WTC11 (cell line): ENCODE measurements at places on chromosomes 1 and 21. TPM values are rescaled to one million over a fixed set of nuclear protein-coding genes. Genes with fewer than 3 reads are reported as not detected.

GRCh38 chr1:2594001-2594640 is 7.5 kb downstream of the PRXL2B start:
- peak; percentile 8 for DNase-seq
- peaks cover 6% of the 10 kb centered on the region for H3K27me3 ChIP-seq
- no peak overlapping the region for H3K27ac ChIP-seq
- H3K36me3 ChIP-seq = peaks cover 15% of the 10 kb centered on the region
- H3K4me1 ChIP-seq = no peaks in the 10 kb centered on the region

The NKAIN1 gene
- 34.0 to 36.8 TPM (median 35.3 TPM) in 3 replicates for total RNA-seq

DNA sequence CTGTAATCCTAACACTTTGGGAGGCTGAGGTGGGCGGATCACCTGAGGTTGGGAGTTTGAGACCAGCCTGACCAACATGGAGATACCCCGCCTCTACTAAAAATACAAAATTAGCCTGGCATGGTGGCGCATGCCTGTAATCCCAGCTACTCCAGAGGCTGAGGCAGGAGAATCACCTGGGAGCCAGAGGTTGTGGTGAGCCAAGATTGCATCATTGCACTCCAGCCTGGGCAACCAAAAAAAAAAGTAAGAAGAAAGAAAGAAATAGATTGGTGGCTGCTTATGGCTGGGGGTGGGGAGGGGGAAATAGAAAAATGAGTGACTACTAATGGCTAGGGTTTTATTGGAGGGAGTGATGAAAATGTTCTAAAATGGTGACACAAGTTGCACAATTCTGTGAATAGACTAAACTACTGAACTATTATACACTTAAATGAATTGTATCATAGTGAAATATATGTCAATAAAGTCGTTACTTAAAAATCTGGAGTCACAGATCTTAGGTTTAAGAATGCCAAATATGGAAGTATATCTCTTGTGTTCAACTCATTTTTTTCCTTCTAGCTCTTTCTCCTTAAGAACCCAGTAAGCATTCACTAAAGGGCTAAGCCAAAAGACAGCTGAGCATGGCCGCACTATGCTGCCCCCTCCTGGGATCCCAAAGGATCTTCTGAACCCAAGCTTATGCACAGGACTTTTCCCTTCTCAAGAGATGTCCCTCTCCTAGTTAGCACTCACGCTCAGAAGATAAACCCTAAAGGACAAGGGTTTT is 3.2 kb upstream of the NPL start:
- peaks cover 48% of the 10 kb centered on the region for H3K27me3 ChIP-seq
- DNase-seq = peak; percentile 76
- H3K27ac ChIP-seq = no peak overlapping the region
- no peaks in the 10 kb centered on the region for H3K36me3 ChIP-seq
- H3K4me1 ChIP-seq = peaks cover 27% of the 10 kb centered on the region

The TMEM82 gene
- 0.48 to 1.4 TPM (median 0.94 TPM) in 3 replicates for total RNA-seq

DNA sequence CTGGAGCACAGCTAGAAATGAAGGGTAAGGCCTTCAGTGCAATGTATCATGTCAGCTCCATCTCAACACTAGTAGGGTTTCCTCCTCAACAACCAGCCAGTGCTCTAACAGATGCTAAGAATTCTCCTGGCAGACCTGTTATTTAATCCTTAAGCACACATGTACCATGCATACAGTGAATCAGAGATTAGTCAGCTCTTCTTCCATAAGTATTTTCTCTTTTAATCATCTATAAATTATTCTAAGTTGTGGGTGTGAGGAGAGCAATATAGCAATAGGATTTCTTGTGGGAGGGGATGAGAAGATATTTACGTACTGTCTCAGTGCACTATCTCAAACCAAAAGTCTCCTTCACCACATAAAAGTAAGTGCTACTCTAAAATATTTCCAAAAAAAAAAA is 95.3 kb downstream of the COP1 start:
- H3K4me3 ChIP-seq = no peak overlapping the region
- no peaks in the 10 kb centered on the region for H3K27me3 ChIP-seq
- peaks cover 20% of the 10 kb centered on the region for H3K36me3 ChIP-seq
- no peak overlapping the region for H3K27ac ChIP-seq
- no peaks in the 10 kb centered on the region for H3K4me1 ChIP-seq

GRCh38 chr1:171222936-171223335 is 25.4 kb upstream of the FMO1 start:
- no peak for DNase-seq
- peak overlapping the region; percentile 22; the same call in 1 of the 2 replicates for H3K4me3 ChIP-seq
- H3K27me3 ChIP-seq = no peaks in the 10 kb centered on the region; the same call in 1 of the 2 replicates
- H3K4me1 ChIP-seq = peaks cover 62% of the 10 kb centered on the region

- DNase-seq = no peak
- no peaks in the 10 kb centered on the region; the same call in 1 of the 2 replicates for H3K27me3 ChIP-seq
- no peak overlapping the region; the same call in 1 of the 2 replicates for H3K27ac ChIP-seq
- no peak overlapping the region for H3K4me3 ChIP-seq
- peaks cover 22% of the 10 kb centered on the region for H3K4me1 ChIP-seq
Measured at GRCh38 chr1:229107972-229108371, 162.9 kb upstream of the RAB4A start.

DNA sequence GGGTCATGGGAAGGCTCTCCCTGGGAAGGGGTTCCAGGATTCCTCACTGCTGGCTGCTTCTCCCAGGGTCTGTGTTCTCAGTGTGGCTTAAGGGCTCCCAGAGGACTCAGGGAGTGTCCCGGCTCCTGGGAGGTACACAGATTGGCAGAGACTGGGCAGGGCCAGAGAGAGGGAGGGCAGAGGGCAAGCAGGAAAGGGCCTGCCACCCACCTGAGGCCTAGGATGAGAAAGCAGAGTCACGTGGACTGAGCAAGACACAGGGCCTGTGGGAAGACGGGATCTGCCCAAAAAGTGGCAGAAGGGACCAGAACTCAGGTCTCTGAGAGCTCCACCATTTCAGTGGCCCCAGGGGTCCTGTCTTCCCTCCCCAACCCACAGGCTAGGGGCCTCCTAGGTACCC is 871 bp downstream of the SLFNL1 start:
- peaks cover 12% of the 10 kb centered on the region for H3K36me3 ChIP-seq
- peaks cover 12% of the 10 kb centered on the region for H3K4me1 ChIP-seq
- no peak for DNase-seq
- H3K4me3 ChIP-seq = no peak overlapping the region

- H3K4me1 ChIP-seq = peaks cover 16% of the 10 kb centered on the region
- DNase-seq = no peak
- peaks cover 19% of the 10 kb centered on the region for H3K27me3 ChIP-seq
- H3K27ac ChIP-seq = no peak overlapping the region
- H3K36me3 ChIP-seq = no peaks in the 10 kb centered on the region
Measured at GRCh38 chr1:46725736-46726108, 6.8 kb upstream of the EFCAB14 start.

DNA sequence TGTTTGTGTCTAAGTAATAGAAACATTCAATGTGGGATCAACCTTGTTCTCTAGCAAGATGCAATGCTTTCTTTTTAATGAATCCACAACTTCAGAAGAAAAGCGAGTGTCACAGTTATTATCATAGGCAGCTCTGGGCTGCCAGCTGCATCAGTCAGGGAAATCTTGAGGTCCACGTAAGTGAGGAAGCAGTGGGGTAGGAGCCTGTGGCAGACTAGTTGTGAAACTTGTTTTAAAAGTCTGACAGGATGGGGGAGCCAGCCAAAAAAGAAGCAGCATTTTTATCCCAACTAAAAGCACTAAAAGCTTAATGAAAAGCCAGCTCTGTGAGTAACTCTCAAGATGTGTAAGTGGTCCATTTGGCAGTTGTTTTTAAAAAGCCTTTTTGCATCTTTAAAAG is 113.1 kb downstream of the ZNF326 start:
- H3K27ac ChIP-seq = no peak overlapping the region
- H3K4me3 ChIP-seq = no peak overlapping the region
- H3K27me3 ChIP-seq = no peaks in the 10 kb centered on the region

GRCh38 chr1:29508458-29509107 is 272.3 kb downstream of the PTPRU start:
- no peaks in the 10 kb centered on the region; the same call in 1 of the 2 replicates for H3K27me3 ChIP-seq
- no peak for DNase-seq
- H3K36me3 ChIP-seq = no peaks in the 10 kb centered on the region; the same call in 1 of the 2 replicates
- H3K4me3 ChIP-seq = no peak overlapping the region

DNA sequence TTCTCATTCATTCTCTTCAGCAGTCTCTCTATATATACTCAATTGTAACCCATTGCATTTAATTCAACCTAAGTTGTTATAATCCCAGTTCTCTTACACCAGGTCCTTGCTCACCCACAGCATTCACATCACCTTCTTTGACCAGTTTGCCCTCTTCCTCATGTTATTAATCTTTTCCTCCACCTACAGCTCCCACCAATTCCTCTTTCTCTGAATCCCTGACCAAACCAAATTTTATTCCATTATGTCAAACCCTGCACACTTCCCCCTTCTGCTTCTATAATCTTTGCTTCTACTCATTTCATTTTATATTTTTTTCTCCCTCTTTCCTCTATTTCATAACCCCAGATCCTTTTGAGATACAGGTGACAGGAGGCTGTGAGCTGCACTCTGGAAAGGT is 1.4 kb downstream of the CD1A start:
- H3K27ac ChIP-seq = no peak overlapping the region
- H3K36me3 ChIP-seq = no peaks in the 10 kb centered on the region
- no peaks in the 10 kb centered on the region for H3K4me1 ChIP-seq
- no peaks in the 10 kb centered on the region; the same call in 1 of the 2 replicates for H3K27me3 ChIP-seq
- no peak overlapping the region for H3K4me3 ChIP-seq

The KCNC4 gene
- 19.9 to 21.9 TPM (median 21.9 TPM) in 3 replicates for total RNA-seq

The DVL1 gene
- 74.1 to 91.4 TPM (median 77.3 TPM) in 3 replicates for total RNA-seq

The SH2D1B gene
- total RNA-seq = not detected in 3 replicates

The FH gene
- total RNA-seq = 77.4 to 83.9 TPM (median 80.8 TPM) in 3 replicates

DNA sequence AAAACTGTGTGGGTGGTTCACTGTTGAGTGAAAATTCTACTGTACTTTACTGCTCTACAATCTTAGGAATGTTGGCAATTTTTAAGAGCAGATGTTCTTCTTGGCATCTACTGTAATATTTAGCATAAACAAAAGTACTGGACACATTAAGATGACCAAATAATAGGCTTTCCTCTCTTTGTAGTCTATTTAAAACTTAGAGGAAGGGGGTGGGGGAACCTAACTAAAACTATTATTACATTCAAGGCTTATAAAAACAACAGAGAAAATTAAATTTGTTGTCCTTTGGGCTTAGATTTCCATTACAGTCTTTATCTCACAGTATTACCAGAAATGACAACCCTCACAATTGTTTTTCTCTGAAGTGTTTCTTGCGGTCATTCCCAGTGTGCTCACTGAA is 181.2 kb downstream of the PLPPR4 start:
- H3K4me1 ChIP-seq = no peaks in the 10 kb centered on the region
- no peak overlapping the region for H3K27ac ChIP-seq
- H3K36me3 ChIP-seq = no peaks in the 10 kb centered on the region
- H3K4me3 ChIP-seq = no peak overlapping the region

The CFAP107 gene
- not detected in 3 replicates for total RNA-seq

- no peaks in the 10 kb centered on the region for H3K27me3 ChIP-seq
- peaks cover 60% of the 10 kb centered on the region for H3K4me1 ChIP-seq
- no peak for DNase-seq
- H3K36me3 ChIP-seq = peaks cover 12% of the 10 kb centered on the region
Measured at GRCh38 chr1:230170153-230170547, 103.1 kb downstream of the GALNT2 start.

- no peaks in the 10 kb centered on the region for H3K36me3 ChIP-seq
- H3K27ac ChIP-seq = peak overlapping the region; percentile 29
Measured at GRCh38 chr1:216502528-216503162, 79.4 kb upstream of the USH2A start.

- peaks cover 23% of the 10 kb centered on the region for H3K4me1 ChIP-seq
- no peak overlapping the region for H3K27ac ChIP-seq
- H3K4me3 ChIP-seq = no peak overlapping the region
- H3K27me3 ChIP-seq = no peaks in the 10 kb centered on the region
Measured at GRCh38 chr1:156527584-156527983, 27.0 kb upstream of the MEF2D start.

GRCh38 chr1:201468844-201469644 is at the start of gene PHLDA3:
TSS of gene PHLDA3 (minus strand) at chr1:201469188. CDS start at chr1:201468786, 402 bp downstream.
- H3K36me3 ChIP-seq = peaks cover 23% of the 10 kb centered on the region
- peaks cover 30% of the 10 kb centered on the region for H3K4me1 ChIP-seq
- H3K27me3 ChIP-seq = peaks cover 40% of the 10 kb centered on the region
- peak; percentile 85 for DNase-seq
- no peak within 1 kb of the TSS; the same call in 1 of the 2 replicates for H3K27ac ChIP-seq

The LAX1 gene
- total RNA-seq = not detected in 3 replicates

DNA sequence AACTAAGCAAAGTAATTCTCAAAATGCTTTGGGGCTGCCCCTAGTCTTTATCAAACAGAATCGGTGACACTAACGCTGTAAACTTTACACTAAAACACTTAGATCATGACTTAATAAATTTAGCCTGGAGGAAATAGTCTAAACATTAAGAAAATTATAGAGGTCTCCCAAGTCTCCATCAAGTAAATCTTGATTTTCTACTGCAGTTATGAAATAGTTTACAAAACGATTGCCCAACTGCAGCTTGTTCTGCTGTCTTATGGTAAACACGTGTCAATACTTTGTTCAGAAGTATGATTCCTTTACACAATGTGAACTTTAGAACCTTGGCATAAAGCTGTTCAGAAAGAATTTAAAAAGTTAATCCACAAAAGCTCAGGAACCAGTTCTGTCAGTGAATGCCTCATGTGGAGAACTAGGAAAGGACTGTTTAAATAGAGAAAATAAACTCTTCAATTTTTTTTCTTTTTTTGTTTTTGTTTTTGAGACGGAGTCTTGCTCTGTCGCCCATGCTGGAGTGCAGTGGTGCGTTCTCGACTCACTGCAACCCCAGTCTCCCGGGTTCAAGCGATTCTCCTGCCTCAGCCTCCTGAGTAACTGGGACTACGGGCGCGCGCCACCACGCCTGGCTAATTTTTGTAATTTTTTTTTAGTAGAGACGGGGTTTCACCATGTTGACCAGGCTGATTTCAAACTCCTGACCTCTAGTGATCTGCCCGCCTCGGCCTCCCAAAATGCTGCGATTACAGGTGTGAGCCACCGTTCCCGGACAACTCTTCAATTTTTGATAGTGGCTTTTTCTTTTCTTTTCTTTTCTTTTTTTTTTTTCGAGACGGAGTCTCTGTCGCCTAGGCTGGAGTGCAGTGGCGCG is 1.6 kb downstream of the DDI2 start:
- peak overlapping the region; percentile 95 for H3K4me3 ChIP-seq
- peak overlapping the region; percentile 84 for H3K27ac ChIP-seq
- DNase-seq = no peak
- no peaks in the 10 kb centered on the region for H3K27me3 ChIP-seq
- peaks cover 33% of the 10 kb centered on the region for H3K4me1 ChIP-seq
- no peaks in the 10 kb centered on the region for H3K36me3 ChIP-seq

The MIXL1 gene
- total RNA-seq = 5.1 to 6.4 TPM (median 5.6 TPM) in 3 replicates

- no peaks in the 10 kb centered on the region for H3K27me3 ChIP-seq
- H3K36me3 ChIP-seq = no peaks in the 10 kb centered on the region
- H3K4me1 ChIP-seq = peaks cover 46% of the 10 kb centered on the region
- peak overlapping the region; percentile 85 for H3K27ac ChIP-seq
- H3K4me3 ChIP-seq = no peak overlapping the region
- DNase-seq = no peak
Measured at GRCh38 chr1:245934409-245934808, 572.7 kb downstream of the SMYD3 start.
